ENCODE measurements at places on chromosomes 4 and X.

DNA sequence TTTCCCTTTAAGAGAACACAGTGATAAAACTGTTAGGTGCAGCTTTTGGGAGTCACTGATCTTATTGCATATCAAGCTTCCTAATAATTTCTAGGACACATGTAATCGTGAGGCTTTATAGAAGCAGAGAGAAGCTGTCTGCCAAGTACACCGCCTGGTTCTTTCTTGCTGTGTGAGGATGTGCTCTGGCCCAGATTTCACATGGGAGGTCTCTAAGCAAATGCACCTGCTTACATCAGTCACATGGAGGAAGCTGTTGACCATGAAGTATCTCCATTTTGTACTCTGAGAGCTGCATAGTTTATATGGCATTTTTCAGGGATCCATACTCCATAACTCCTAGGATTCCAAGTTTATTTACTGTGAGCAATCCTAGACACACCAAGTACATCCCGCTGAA, 37.1 kb downstream of the RGS12 start:
- DNase-seq = no peak

GRCh38 chrX:41559235-41560052, 112.3 kb downstream of the NYX start:
- DNase-seq = peak; percentile 4

DNA sequence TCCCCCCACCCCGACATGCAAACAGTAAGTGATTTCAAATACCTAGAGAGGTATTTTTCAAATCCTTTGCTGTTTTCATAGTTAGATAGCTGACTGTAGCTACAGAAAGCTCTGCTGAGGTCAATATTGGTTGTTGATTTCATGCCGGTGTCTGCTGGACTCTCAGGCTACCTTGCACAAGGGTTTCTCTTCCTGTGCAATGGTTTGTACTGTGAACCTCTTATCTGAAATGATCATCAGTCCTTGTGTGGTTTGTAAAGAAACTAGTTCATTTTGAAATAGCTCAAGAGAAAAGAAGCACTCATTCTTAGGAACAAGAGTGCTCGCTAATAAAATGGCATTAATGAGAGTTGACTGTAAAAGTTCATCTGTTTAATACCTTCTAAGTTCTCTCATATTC, 2.1 kb downstream of the MTM1 start:
- no peak for DNase-seq

DNA sequence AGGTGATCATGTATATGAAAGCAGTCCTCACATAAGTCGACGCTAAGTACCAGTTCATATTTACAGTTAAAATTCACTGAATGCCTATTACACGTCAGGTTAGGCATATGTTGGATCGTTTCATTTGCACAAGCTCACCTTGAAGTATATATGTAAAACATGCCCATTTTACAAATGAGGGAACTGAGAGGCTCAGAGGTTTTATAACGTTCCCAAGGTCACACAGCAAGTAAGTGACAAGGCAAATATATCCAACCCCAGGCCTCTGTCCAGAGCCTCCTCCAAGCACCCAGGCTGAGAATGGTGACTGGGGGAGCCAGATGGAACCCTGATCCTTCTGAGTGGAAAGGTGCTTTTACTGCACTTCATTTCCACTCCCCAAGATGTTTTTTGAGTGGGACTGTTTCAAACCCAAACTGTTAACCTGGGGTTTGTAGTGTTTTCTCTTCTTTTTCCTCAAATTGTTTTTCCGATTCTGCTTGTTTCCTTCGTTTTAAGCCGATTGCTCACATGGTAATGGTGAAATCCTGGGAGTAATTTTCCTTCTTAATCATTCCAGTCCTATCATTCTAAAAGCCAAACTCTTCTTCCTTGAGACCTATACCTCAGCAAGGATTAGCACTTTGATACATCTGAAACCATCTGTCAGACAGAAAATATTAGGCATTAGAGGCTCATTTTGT, 791 bp downstream of the SMIM20 start:
- no peak for DNase-seq

DNA sequence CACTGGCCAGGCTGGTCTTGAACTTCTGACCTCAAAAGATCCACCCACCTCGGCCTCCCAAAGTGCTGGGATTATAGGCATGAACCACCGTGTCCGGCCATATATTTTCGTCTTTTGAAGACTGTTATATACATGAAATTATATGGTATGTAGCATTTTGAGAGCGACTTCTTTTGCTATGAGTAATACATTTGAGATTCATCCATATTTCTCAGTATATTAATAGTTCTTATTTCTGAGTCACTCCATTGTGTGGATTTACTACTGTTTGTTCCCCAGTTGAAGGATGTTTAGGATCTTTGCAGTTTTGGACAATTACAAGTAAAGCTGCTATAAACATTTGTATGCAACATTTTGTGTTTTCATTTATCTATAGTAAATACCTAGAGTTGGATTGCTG, 34.9 kb downstream of the GNL3L start:
- DNase-seq = no peak

DNA sequence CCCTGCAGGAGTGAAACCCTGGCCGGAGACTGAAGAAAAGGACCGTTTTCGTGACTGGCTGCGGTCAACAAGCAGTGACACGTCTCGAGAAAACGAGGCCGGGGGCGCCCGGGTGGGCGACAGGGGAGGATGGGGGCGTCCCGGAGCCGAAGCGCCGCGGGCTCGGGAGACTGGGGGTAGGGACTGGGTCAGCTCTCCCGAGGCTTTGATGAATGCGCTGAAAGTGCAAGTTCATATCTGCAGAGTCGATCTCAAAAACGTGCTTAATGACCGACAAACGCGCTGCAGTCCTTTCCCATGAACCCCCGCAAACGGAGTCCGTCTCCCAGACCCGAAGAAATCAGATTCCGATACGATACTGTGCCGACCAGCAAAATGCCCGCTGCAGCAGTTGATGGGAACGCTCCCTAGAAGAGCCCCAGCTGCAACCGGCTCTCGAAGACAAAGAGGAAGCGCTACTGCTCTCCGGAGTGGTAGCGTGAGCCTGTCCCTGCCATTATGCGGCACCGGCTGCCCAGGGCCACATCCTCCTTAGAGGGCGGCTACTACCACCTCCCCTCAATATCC, 806 bp upstream of the CD99L2 start:
- no peak for DNase-seq

- no peak for DNase-seq
Measured at GRCh38 chr4:95599777-95600400, 51.1 kb upstream of the UNC5C start.

DNA sequence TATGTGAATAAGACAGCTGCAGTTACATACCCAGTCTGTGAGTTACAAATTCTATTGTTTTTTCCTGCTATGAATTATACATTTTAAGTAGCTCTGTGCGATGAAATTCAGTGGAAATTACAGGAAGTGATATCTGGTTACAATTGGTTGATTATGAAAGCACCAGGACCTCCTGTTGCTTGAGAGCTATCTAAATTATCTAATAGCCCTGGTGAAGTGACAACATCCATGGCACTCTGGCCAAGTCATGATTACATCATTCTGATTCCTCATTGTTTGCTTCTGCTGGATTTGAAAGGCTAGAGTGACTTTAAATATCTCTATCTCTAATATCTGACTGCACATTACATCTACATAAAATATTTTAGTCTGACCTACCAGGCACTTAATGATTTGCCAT, 515.0 kb downstream of the CFAP47 start:
- no peak for DNase-seq

DNA sequence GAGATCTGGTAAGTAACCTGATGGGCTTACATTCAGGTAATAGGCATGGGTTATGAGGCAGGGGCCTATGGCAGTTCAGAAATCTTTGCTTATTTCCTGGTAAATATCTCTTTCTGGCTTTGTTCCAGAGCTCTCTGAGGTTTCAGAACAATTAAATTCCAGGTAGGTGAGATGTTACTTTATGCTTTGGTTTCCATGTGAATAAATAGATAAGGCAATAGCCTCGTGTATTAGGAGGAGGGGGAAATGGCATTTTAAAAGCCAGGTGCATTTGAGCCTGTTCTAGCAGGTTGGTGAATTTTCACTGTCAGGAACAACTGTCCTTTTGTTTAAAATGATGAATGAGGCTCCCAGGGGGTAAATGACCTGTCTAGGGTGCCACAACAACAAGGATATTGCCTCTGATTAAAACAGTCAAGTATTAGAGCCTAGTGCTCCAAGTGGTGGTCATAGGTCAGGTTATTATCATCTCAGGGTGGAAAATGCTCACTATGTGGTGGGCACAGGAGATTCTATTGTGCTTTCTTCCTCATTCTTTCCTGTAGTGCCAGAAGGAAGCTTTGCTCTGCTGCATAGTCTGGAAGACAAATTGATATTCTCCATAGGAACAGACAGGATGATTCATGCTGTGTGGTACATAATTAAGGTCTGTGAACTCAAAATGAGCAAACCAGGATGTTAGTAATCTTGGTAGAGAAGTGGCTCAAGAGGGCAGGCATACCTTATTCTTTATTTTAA, 296.2 kb downstream of the INPP4B start:
- DNase-seq = no peak

DNA sequence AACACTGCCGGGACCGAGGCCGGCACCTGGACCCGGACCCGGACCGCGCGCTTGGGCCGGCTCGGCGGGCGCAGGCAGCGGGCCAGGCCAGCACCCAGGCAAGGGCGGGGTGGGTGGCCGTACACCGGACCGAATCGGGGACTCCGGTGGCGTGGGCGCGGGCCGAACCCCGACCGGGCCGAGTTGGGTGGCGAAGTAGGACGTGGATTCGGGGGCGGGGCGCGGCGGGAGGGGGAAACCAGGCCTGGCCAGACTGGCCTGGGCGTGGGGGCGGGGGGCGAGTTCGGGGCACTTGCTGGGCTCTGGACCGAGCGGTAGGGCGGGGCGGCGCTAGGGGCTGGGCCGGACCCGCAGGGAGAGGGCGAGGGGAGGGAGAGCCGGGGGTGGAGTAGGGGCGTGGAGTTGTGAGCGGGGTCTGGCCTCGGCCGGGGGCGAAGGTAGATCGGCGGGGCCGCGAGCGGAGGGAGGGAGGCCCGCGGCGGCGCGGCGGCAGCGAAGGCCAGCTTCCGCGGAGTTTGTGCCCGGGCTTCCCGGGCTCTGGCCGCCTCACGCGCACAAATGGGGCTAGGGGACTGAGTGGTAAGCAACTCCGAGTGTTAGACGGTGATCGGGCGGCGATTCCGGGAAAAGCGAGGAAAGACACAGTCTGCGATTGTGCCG, 1.8 kb upstream of the BCORL1 start:
- DNase-seq = no peak

DNA sequence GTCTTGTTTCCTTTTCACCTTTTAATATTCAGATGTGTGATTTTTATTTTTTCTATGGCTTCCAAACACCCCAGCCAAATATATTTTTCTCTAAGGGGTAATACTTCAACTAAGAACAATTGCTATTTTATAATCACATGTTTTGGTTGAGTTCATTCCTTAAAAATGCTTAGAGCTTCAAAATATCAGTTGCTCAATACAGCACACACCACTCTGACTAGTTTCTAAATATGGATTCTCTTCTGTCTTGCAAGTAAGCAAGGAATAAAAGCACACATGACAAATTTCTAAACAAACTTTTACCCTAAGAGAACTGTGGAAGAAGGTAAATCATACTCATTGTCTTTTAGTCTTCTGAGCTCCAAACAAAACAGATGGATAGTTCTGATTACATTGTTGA, 27.2 kb downstream of the ANTXR2 start:
- DNase-seq = no peak

- no peak for DNase-seq
Measured at GRCh38 chrX:96102997-96103396, 581.6 kb upstream of the DIAPH2 start.

- DNase-seq = no peak
Measured at GRCh38 chr4:44257461-44257860, 191.1 kb downstream of the KCTD8 start.

- DNase-seq = no peak
Measured at GRCh38 chr4:174369985-174370384, 86.3 kb downstream of the CEP44 start.

DNA sequence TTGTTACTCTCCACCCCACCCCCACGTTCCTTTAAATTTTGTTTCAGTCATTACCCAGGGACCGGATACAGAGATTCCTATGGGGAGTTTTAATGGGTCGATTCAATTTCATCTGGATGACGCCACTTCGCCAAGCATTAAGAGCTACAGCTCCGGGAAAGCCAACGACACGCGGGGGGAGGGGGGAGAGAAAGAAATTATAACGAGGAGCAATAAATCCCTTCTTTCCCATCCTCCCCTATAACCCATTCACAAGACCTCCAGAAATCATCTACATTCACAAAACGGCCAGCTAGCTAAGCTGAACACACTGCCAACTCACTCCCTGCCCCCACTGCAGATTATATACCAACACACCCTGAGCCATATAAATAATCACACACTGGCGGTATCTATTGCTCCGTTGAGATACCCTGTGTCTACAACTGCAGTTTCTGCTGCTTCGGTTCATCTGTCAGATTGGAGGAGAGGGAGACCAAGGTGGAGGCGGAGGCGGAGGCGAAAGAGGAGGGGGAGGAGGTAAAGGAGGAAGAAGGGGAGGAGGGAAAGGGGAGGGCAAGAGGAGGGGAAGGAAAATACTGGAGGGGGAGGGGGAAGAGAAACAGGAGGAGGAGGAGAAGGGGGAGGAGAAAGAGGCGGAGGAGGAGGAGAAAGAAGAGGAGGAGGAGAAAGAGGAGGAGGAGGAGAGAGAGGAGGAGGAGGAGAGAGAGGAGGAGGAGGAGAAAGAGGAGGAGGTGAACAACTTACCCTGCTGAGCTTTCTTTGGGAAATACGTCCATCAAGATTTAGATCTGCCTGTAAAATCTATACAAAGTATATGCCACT, 113.9 kb upstream of the VAMP7 start:
- DNase-seq = peak; percentile 18

DNA sequence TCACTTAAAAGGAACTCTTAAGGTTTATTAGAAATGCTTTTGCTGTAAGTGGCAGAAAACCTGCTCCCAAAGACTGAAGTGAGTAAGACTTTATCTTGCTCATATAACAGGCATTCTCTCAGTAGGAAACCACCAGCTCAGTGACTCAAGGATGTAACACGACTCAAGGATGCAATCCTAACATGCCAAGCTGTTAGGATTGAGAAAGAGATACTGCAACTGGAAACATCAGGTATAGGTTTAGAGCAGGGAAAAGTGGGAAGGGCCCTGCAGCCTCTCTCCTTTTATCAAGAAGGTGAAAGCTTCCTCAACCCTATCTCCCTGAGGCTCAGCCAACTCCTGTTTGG, 11.9 kb upstream of the SLC9A7 start:
- DNase-seq = no peak

GRCh38 chr4:924107-925096, 7.7 kb downstream of the GAK start:
- no peak for DNase-seq

GRCh38 chr4:156598138-156598681, 373.4 kb downstream of the PDGFC start:
- DNase-seq = no peak

GRCh38 chr4:83012200-83012686, 1.6 kb upstream of the LIN54 start:
- DNase-seq = no peak

- DNase-seq = no peak
Measured at GRCh38 chr4:36123906-36124305, 120.4 kb downstream of the ARAP2 start.

GRCh38 chrX:66676413-66676812, 37.5 kb upstream of the EDA2R start:
- no peak for DNase-seq

All from stimulated activated CD4-positive, alpha-beta T cell treated with anti-CD3 and anti-CD28 coated beads, Interleukin-1b, Interleukin-23, amount 100 ng/mL, for 4 hours (primary cell).